ENCODE measurements at places on chromosomes 6 and 20.

GRCh38 chr20:11810311-11811083 is 107.2 kb upstream of the BTBD3 start:
- DNase-seq, result no peak

DNA sequence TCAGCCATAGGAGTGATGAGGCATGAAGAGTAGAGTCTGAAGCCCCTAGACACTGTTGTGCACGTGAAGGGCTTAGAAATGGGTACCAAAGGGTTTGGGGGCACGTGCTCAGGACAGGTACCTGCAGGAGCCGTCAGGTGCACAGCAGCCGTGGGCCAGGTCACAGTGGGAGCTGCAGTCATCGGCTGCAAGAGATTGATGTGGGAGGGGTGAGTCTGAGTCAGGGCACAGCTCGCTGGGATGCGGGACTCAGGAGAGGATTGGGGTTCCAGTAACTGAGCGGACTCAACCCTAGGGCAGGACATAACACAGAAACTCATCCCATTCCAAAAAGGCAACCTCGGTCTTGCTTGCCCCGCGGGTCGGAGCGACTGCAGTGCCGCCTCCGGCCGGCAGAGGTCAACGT is 1.1 kb downstream of the DLK2 start:
- peak; percentile 57 for DNase-seq

DNA sequence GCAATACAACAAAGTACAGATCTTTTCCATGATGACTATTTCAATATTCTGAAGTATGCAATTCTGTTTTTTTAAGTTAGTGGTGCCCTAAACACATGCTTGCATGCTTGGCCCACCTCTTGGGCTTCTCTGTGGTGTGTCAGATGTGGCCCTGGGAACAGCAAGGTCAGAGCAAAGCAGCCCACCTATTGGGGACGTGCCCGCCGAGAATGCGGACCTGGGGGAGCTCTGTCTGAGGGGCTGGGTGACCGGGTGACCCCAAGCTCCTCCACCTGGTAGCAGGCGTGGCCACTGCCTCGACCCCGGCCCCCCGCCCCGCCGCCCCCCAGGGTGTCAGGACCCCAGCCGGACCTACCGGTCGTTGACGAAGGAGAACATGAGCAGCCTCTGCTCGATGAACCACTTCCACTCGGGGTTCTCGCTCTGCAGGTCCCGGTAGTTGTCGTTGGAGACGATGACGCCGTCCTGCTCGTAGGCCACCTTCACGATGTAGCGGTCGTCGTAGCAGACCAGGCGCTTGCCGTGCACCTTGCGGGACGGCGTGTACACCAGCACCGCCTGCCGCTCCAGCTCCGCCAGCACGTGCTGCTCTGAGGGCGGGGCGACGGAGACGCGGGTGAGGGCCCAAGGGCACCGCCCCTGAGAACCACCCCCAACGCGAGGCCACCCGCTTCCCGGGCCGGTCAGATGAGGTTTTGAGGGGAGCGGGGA is 28.3 kb downstream of the ZC3H12D start:
- no peak for DNase-seq

DNA sequence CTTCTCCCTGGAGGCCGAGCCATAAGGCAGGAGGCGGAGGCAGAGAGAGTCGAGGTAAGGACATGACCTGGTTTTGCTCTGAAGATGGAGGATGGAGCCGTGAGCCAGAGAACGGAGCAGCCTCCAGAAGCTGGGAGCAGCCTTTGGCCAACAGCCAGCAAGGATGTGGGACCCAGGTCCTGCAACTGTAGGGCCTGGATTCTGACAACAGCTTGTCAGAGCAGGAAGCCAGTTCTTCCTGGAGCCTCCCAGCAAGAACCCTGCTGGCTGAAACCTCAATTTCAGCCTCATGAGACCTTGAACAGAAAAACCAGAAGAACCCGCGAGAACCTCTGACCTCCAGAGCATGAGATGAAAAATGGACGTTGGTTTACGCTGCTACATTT is 13.4 kb upstream of the MRGBP start:
- no peak for DNase-seq

DNA sequence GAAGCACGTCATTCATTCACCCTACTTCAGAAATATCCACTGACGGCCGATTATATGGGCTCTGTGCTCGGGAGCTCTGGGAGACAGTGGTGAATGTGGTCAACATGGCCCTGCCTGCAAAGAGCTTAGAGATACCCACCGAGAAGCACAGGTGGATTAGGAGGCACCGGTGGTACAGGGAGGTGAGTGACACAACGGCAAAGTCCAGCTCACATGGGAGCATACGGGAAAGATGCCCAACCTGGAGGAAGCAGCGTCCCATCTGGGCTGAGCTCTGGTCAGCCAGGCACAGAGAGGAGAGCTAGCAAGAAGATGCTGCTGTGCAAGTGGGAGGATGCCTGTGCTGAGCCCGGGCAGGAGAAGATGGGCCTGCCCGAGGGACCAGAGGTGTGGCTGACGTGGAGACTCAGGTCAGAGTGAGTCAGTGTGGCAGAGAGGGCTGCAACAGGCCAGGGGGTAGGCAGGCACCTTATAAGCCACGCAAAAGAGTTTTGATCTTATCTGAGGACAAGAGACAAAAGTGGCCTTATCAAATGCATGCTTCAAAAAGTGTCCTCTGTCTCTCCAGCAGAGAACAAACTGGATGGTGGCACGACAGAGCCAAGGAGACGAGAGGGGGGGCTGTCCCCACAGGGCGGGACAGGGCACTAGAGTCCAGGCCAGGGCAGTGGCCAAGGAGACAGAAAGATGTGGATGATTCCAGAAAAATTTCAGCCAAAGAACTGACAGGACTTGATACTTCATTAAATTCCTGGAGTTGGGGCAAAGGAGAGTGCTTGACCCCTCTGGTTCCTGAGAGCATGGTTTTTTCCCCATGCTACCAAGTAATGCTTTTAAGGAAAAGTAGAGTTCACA is 214.6 kb upstream of the SNX9 start:
- DNase-seq, result no peak

DNA sequence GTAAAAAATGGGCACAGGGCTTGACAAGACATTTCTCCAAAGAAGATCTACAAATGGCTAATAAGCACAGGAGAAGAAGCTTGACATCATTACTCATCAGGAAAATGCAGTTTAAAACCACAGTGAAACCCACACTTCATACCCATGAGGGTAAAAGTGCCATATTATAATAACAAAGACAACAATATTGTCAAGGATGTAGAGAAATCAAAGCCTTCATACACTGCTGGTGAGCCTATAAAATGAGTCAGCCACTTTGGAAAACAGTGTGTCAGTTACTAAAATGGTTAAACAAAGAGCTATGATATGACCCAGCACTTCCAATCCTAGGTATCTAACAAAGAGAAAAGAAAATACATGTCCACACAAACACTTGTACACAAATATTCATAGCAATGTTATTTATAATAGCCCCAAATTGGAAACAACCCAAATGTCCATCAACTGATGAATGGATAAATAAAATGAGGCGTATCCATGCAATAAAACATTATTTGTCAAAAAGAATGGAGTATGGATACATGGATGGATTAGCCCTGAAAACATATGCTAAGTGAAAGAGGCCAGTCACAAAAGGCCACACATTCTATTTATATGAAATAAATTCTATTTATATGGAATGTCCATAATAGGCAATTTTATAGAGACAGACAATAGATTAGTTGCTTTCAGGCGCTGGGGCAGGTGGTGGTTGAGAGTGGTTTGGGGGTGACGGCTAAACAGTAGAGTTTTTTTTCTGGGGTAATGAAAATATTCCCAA is 11.5 kb upstream of the IL20RA start:
- no peak for DNase-seq

GRCh38 chr6:133548423-133549159 is 307.4 kb downstream of the EYA4 start:
- DNase-seq, result no peak

DNA sequence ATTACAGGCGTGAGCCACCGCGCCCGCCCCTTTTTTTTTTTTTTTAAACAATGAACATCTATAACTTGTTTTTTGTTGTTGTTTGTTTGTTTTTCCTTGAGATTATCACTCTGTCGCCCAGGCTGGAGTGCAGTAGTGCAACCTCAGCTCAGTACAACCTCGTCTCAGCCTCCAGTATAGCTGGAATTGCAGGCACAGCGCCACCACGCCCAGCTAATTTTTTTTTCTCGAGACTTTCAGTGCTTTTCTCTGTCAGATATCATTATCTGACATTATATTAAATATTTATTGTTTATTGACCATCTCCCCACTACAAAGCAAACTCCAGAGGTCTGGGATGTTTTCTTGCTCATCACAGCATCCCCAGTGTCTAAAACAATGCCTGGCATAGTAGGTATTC is 2.3 kb upstream of the DLK2 start:
- DNase-seq, result no peak
